Activated T-cell treated with anti-CD3 and anti-CD28 coated beads for 4 hours (primary cell): ENCODE measurements at places on chromosomes 7 and 10.

- no peak for DNase-seq
These were observed 202.9 kb downstream of the GRID1 start for GRCh38 chr10:86163522-86164173.

GRCh38 chr10:114489521-114490310 lies 85.4 kb upstream of the AFAP1L2 start:
- no peak for DNase-seq

DNA sequence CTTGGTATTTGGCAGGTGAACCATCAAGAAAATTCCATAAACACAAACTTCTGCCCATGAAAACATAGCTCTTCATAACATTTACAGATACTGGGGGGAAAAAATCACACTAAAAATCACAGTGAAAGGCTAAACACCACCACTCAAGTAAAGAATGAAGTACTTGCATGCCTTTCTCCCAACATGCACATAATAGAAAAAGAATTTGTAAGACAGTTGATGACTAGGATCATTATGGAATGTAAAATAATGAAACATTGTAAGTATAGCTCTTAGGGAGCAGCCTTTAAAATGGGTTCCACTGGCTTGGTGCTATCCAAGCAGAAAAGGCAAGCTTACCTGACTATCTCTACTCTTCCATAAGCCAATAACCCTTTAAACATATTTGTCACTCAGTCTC lies 299.9 kb upstream of the LRRN3 start:
- no peak for DNase-seq

DNA sequence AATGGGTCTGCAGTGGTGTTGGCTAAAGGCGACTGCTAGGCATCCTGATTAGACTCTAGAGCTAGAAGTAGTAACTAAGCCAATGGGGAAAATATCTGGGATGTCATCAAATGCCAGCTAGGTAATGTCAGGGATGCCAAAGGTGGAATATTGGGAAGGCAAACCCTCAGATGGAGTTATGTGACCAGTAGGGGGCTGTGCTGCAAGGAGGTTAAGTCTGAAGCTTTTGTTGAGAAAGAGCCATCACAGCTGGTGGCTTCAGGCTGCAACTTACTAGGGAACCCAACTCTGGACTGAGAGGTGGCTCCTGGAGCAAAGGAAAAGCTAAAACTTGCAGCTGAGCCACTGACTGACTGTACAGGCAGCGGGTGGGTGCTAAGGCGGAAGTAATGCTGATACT lies 576.9 kb upstream of the GHITM start:
- no peak for DNase-seq

DNA sequence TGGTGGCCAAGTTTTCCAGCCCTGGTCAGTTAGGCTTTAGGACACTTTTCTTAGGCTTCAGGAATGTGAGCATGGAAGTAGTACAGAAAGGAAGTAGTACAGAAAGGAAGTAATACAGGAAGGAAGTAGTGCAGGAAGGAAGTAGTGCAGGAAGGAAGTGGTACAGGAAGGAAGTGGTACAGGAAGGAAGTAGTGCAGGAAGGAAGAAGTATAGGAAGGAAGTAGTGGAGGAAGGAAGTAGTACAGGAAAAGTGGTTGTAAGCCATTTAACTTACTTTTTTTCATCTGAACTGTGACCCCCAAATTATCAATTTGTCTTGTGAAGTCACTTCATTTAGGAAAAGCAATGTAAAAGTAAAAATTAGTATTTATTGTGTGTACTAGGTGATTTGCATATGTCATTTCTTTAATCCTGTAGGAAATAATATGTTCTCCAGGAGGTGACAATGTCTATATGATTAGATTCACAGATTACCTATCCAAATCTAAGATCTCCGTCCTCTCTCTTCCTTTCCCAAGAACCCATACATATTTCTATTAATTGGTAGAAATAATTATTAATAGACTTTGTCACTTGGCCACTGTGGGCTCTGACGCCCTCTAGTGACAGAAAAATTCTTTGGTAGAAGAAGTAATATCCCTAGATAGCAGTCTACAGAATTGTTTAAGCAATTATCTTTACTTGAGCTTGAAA lies 3.9 kb upstream of the FAS start:
- no peak for DNase-seq

- DNase-seq, result no peak
These were observed 58.6 kb downstream of the PROSER2 start for GRCh38 chr10:11881477-11882417.

GRCh38 chr7:32069116-32069650 lies 1.0 kb downstream of the PDE1C start:
- no peak for DNase-seq

GRCh38 chr7:116200963-116201362 lies 9.4 kb upstream of the TES start:
- DNase-seq, result no peak

DNA sequence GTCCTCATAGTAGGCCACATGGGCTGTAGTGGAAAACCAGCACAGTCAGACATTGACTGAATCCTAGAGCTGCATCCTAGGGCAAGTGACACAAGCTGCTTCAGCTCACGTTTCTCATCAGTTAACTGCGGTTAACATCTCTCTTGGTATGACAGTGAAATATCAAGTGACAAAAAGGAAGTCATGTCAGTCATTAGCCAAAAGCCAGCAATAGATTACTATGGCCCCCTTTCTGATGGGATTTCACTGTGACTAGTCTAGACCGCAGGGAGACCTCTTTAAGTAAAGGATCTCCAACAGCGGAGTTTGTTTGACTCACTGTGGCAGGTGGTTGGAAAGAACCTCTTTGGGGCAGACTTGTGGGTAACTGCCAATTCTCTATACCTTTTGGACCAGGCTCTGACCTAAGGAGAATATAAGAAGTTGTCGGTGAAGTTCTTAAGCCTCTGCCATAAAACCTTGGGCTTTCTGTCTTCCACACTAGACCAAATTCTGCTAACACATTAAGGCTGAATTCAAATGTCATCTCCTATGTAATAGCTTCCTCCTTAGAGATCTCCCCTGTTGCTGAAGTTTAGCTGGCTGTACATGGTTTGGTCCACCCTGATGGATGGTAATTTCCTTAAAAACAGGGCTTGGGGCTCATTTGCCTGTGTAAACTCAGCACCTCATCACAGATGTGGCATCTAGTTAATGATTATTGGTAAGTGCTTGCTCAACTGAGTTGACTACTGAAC lies 115.3 kb downstream of the SGMS1 start:
- no peak for DNase-seq

GRCh38 chr7:140698477-140698876 lies 2.0 kb downstream of the NDUFB2 start:
- no peak for DNase-seq

- no peak for DNase-seq
These were observed 1272.5 kb upstream of the CELF2 start for GRCh38 chr10:9745158-9745557.

- no peak for DNase-seq
These were observed 47.8 kb upstream of the PPP2R2D start for GRCh38 chr10:131852823-131853609.

- no peak for DNase-seq
These were observed 109.3 kb downstream of the TCF7L2 start for GRCh38 chr10:113059371-113059780.

GRCh38 chr10:964988-965417 lies 23.2 kb upstream of the GTPBP4 start:
- DNase-seq, result no peak

GRCh38 chr7:32588657-32589056 lies 93.4 kb downstream of the AVL9 start:
- DNase-seq, result no peak

GRCh38 chr7:83451501-83452045 lies 197.4 kb downstream of the SEMA3E start:
- no peak for DNase-seq

GRCh38 chr7:36486336-36486735 lies 96.7 kb downstream of the ANLN start:
- DNase-seq, result no peak

DNA sequence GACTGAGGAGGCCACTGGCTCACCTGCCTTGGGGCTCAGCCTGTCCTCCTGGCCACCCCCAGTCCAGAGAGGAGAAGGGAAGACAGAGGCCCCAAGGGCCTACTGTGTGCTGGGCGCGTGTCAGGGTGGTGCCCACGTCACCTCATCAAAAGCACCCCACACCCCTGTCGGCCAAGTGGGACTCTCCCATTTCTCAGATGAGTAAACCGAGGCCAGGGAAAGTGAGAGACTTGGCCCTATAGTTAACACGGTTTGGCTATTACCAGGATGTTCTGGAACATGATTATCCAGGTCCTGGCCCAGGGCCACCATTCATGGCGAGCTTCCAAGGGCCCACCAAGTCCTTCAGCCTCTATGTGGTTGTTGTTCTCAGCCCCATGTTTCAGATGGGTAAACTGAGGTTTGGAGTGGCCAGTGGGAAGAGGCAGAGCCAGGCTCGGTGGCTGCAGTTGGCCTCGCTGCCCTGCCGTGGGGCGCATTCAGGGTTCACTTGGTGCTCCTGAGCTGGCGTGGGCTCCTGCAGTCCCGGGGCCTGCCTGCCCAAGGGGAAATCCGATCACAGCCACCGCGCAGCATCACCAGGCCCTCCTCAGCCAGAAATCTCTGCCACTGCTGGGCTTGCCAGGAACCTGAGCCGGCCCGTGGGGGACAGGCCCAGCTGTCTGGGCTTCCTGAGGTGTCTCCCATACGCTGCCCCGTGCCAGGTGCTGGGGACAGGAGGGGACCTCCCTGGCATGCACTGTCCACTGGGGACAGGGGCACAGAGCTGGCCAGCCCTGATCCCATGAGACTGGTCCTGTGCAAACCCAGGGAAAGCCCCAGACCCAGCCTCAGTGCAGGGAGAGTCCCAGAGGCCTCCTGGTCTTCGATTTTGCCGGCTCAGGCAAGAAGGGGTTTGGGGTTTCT lies 117.7 kb upstream of the TNRC18 start:
- DNase-seq, result no peak

GRCh38 chr10:25818751-25819150 lies 115.3 kb upstream of the MYO3A start:
- DNase-seq, result no peak

DNA sequence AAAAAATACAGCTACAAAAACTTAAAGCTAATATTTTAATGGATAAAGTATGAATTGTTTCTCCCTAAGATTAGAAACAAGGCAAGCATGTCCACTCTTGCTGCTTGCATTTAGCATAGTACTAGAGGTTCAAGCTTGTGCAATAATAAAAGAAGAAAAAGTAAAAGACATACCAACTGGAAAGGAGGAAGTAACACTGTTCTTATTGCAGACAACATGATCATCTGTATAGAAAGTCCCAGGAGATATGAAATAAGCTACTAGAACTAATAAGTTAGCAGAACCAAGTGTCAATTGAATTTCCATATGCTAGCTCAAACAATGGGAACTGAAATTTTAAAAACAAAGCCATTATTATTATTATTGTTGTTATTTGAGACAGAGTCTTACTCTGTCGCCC lies 20.0 kb upstream of the RABGEF1 start:
- DNase-seq, result no peak

DNA sequence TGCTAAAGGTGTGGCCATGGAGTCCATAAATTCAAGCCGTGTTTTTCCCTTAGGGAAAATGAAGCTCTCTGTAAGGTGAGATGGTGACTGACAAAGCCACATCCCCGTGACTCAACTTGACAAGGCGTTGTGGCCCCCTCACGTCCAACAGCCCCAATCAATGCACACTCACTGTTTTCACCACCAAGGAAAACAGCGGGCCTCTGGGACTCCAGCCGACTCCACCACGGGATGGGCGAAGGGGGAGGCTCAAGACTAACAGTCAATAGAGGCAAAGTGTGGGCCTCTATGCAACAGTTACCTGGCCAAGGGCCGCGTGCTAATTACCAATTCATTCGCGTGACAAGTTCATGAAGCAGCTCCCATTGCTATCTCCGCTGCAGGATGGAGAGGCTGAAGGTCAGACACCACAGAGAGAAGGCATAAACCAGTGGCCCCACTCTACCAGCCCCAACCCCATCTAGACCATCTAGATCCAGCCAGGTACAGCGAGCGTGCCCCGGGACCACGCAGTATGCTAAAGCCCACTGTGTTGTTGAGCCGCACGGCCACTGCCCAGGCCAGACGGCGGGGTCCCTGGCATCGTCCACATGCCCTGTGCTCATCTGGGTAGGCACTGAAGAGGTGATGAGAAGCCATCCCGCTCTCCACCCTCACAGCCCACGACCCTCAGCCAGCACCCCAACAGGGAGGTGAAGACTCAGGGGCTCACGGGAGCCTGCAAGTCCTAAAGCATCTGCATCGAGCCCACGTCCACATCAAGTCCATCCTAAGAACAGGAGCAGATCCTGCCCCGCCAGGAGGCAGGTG lies 76.1 kb downstream of the PROSER2 start:
- DNase-seq, result no peak

- DNase-seq, result no peak
These were observed 625.2 kb upstream of the CELF2 start for GRCh38 chr10:10392511-10392910.

GRCh38 chr7:155925682-155926081 lies 113.4 kb upstream of the SHH start:
- DNase-seq, result no peak

- no peak for DNase-seq
These were observed 1.4 kb downstream of the SSC4D start for GRCh38 chr7:76408121-76408560.

GRCh38 chr7:144403102-144403501 lies 391 bp downstream of the NOBOX start:
- no peak for DNase-seq

DNA sequence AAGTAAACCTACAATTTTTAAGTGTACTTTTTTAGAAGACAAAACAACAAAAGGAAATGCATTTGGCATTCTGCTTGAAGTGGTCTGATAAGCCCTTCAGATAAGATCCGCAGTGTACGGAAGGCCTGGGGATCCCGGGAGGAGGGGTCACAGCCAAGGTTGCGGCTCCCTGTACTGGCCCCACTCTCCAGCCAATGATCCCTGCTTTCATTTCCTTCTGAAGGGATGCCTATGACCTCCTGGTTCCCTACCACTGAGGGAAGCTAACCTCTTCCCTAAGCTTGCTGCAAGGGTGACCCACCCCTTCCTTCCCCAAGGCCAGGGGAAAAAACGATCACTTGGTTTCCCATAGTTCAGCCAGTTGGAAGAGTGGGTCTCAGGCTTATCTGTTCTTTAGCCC lies 5.3 kb downstream of the DENND2A start:
- no peak for DNase-seq

DNA sequence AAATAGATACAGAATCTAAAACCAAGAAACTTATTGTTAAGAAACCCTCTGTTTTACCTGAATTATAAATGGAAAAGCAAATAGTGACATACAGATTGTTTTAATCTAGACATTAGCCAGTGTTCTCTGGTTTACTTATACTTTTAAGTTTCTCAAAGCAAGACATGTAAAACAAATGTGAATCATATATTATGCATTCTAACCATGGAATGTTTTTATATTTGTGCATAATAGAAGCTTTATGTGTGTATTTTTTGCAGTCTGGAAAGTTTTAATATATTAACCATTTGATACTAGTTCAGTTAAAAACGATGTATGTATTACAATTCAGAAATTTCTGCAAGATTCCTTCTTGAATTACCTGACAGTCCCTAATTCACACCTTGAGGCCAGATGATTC lies 150.6 kb upstream of the TMEM72 start:
- DNase-seq, result no peak

GRCh38 chr10:131697476-131698128 lies 203.2 kb upstream of the PPP2R2D start:
- DNase-seq, result no peak

DNA sequence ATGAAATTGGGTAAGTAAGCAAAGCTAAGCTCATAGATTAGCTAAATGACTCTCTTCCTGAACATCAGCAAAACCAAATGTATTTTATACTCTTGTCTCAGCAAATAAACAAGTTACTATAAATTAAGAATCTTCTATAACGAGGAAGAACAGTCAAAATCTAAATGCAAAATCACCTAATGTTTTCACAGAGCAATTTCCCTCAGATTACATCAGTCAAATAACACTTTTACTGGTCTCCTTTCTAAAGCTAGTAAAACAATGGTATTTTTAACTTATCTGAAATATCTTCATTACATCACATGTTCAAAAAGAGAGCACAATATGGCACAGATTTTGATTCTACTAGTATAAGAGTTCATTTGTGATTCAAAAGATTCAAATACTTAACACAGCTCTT lies 16.5 kb upstream of the GPR22 start:
- no peak for DNase-seq
